Stimulated activated CD8-positive, alpha-beta memory T cell treated with anti-CD3 and anti-CD28 coated beads, Interleukin-15, amount 100 ng/mL, for 24 hours (primary cell): ENCODE measurements at places on chromosomes 7 and 10.

- no peak for DNase-seq
These were observed 34.0 kb upstream of the SH2D4B start for GRCh38 chr10:80503584-80504157.

GRCh38 chr10:22253580-22253882 is 35.7 kb upstream of the EBLN1 start:
- no peak for DNase-seq

DNA sequence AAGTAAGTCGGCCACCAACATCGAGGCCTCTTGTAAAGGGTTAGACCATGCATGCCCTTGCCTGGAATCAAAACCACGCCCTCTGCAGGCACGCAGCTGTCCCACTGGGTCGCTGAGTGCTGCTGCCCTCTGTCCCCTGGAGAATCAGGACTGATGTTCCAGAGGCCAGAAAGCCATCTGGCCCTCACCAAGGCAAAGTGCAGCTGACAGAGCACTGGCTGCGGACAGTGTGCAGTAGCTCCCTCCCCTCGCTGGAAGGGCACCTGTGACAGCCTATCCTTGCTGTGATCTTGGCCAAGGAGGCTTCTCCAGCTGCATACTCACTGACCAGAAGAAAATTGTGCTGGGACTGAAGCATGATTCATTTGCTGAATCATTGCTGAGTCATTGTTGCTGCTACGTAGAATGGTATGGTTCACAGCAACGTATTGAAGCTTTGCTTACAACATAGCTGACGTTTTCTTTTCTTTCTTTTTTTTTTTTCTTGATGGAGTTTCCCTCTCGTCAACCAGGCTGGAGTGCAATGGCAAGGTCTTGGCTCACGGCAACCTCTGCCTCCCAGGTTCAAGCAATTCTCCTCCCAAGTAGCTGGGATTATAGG is 30.4 kb downstream of the DDC start:
- no peak for DNase-seq

GRCh38 chr7:19463581-19463980 is 245.3 kb downstream of the POLR1F start:
- no peak for DNase-seq

DNA sequence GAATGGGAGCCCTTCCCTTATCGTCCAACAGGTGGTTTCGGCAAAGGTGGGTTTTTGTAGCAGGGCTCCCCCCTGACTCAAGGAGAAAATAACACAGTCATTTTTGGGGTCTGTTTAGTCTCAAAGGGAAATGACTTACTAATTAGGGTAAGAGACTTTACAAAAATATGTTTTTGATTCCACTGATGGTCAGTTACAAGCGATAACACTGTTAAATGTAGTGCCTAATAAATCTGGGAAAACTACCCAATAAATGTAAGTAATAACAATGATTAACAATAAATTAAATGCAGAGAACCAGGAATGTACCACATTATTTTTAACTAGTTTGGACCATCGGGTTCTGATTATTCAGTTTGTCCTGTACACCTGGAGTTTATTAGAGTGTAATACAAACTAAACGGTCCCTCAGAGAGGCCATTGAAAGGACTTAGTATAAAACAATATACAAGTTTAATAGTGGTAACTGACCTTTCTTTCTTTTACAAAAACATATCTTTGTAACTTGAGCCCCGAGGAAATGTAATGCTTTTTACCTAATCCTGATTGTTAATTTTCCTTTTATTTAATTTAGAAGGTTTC is 216.2 kb upstream of the HABP2 start:
- no peak for DNase-seq

- no peak for DNase-seq
These were observed 13.9 kb downstream of the CREB3L2 start for GRCh38 chr7:137987968-137988367.

DNA sequence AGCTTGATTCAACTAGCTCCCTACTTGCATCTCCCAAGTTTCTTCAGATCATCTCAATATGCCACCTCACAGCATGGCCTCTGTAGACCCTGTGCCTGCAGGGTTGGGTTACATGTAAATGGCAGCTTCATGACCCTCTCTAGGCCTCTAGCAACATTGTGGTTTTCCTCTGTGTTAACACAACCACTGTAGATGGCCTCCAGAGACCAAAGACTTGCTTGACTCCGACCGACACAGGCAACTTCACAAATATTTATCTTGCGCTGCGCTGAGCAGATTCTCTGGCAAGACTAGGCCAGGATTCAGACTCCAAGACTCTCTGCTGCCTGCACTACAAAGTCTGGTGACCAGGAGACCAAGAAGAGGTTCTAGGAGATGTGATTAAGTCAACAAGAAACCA is 75.9 kb downstream of the CNOT4 start:
- DNase-seq = no peak

DNA sequence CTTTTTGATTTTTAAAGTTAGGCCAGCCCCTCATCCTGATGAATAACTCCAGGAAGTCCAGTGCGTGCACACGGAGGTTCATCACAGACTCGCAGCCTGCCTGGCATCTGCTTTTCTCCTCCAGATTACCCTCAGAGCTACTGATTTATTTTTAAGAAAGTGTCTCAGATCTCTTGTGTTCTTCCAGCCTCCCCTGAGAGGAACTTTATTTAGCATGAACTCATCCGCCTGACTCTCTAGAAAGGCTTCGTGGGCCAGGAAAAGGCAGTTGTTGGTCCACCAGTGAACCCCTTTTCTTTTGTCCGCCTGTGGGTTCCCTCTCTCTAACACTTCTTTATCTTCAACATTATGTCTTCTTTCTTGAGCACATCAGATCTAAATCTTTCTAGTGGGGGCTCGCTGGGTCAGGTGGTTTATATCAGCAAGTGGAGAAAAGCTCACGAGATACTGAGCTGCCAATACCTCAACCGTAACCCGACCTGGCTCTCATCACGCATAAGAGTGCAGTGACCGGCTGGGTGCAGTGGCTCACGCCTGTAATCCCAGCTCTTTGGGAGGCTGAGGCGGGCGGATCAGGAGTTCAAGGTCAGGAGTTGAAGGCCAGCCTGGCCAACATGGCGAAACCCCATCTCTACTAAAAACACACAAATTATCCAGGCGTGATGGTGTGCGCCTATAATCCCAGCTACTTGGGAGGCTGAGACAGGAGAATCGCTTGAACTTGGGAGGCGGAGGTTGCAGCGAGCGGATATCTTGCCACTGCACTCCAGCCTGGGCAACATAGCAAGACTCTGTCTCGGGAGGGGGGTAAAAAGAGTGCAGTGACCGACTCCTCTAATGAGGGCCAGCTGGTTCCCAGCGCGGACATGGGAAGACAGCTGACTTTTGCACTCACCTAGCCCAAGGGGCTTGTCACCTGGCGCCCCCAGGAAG is 162.3 kb downstream of the CCDC3 start:
- DNase-seq = no peak

- no peak for DNase-seq
These were observed 326.4 kb downstream of the PAXIP1 start for GRCh38 chr7:154676422-154677073.

GRCh38 chr10:52368725-52369124 is 54.6 kb downstream of the DKK1 start:
- DNase-seq = no peak

- no peak for DNase-seq
These were observed 456.8 kb upstream of the KLF6 start for GRCh38 chr10:4241724-4242345.

GRCh38 chr7:28293527-28293835 is 112.9 kb upstream of the JAZF1 start:
- DNase-seq = no peak

GRCh38 chr10:48206482-48207250 is 67.8 kb downstream of the FRMPD2 start:
- DNase-seq = no peak

DNA sequence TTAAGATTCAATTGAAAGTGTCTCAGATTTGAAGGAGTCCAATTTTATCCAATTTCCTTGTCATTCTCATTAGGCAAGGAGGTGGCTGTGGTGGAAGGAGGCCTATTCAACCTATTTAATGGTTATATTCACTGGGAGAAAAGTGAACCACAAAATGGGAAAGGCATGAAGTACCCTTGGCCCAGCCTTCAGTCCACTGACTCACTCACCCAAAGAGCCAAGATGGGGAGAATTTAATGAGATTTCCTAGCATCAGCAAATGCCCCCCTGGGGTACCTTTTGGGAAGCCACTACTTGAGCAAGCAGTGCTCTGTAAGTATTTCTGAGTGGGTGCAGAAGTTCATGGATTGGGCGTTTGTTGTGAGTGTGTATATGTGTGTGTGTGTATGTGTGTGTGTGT is 144.1 kb downstream of the NRP1 start:
- no peak for DNase-seq

- no peak for DNase-seq
These were observed 56.2 kb downstream of the ARHGAP22 start for GRCh38 chr10:48548531-48549135.

DNA sequence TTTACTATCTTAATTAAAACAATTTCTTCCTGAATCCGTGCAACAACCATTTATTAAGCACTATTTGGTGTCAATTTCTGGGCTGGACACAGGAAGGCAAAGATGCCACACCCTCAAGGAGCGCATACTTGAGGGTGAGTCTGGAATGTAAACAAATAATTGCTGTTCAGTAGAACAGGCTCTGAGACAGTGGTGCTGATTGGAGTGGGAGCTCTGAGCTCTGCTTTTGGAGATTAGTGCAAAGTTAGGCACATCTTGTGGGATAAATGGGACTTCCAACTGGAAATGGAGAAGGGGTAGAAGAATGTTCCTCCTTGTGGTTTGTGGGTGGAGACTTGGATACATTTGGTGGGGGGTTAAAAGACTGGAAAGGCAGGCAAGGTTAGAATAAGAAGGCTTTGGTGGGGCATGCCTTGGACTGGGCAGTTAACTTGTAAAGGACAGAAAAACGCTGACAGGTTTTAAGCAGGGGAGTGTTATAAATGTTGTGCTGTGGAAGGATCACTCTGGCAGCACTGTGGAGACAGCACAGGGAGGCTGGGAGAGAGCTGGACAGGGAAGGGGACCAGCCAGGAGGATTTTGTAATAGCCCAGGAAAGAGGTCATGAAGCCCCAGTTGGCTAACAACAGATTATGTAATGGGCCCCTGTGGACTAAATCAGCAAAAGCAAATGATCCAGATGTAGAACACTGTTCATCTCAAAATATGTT is 80.7 kb downstream of the ZNF365 start:
- DNase-seq = no peak

DNA sequence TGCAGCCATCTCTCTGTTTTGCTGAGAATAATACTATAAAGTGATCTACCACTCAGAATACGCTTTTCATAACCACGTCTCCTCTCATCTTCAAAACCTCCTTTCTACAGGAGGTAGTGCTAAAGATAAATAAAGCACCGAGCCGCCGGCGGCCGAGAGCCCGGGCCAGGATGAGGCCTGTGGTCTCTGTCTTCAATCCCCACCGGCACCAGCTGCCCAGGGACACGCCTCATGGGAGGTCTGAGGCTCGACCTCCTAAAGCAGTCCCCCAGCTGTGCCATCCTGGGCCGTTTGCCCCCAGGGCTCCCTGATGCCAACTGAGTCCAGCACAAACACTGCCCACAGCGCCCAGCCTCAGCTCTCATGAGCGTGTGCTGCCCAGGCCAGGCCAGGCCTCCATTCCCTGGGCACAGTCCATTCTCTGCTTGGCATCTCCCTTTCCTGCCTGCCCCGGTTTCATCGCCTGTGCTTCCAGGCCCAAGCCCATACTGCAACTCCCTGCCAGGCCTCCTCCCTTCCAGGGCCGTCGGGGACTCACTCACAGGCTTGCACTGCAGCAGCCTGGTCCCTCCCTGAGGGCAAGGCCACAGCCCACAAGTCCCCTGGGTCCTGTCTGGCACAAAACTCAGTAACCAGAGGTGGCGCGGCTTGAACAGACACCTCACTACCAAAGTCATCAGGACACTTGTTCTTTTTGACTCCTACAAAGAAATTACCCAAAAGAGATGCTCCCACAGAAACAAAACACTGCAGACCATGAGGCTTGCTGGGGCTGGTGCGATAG is 2.5 kb downstream of the INTS1 start:
- DNase-seq = no peak

GRCh38 chr10:122073508-122073907 is 84.5 kb downstream of the TACC2 start:
- no peak for DNase-seq

DNA sequence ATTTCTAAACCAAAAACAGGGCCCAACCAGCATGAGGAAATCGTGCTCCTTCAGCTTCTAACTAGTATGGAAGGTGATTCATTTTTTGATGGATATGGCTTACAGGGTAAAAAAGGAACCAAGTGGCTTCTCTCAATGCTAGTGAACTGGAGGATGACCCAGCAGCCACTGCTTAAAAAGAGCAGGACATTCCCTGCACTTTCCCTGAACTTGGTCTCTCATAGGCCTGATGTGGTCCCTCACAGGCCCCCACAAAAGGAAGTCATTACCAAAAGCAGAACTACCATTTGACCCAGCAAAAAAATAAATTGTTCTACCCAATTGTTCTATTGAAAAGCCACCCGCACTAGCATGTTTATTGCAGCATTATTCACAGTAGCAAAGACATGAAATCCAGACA is 188.8 kb downstream of the CALN1 start:
- no peak for DNase-seq

DNA sequence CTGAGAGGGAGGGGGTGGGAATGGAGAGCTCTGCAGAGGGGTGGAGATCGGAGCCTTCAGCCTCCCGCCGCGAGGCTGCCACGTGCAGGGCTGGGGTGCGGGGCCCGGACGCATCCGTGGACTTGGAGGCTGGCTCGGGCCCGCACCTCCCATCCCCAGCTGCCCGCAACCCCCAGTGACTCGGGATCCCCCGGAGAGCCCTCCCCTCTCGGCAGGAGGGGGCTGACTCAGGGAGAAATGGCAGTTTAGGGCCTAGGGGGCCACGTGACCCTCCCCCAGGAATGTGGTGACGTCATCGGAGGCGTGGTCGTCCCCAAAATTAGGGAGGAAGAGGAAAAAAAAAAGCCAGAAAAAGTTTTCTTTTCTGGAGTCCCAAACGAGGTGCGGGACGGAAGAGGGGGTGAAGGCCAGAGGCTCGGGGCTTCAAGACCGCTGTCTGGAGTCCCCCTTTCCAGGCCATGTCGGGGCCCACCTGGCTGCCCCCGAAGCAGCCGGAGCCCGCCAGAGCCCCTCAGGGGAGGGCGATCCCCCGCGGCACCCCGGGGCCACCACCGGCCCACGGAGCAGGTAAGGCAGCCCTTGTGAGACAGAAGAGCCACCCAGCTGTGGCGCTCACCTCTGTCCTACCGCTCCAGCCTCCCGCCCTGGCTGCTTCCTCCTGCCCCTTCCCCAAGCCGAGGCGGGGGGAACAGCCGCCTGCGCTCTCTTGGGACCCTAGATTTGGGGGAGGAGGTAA is at the start of gene TRIP6:
Gene TRIP6 (plus strand): TSS at position 348 of the 736 bp plus-strand sequence. CDS start 111 bp downstream, at position 459.
- no peak for DNase-seq

- no peak for DNase-seq
These were observed 59.9 kb downstream of the MRPL32 start for GRCh38 chr7:42991913-42992591.
